ENCODE measurements at places on chromosomes 4 and X.
A peak's percentile ranks its signal among the peaks of the same experiment; 100 is the strongest.

- no peak for DNase-seq
Observed at GRCh38 chr4:87608229-87608628, at the start of gene DSPP. Gene DSPP, plus strand, starts transcription at chr4:87608529. Its CDS starts 2,380 bp downstream, at chr4:87610909.

DNA sequence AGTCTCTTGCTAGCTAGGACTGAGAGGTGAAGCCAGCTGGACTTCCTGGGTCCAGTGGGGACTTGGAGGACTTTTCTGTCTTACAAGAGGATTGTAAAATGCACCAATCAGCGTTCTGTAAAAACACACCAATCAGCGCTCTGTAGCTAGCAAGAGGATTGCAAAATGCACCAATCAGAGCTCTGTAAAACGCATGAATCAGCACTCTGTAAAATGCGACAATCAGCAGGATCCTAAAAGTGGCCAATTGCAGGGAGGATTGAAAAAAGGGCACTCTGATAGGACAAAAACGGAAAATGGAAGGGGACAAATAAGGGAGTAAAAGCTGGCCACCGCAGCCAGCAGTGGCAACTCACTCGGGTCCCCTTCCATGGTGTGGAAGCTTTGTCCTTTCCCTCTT lies 65.6 kb upstream of the DUSP21 start:
- no peak for DNase-seq

GRCh38 chr4:135724421-135724820 lies 1522.8 kb upstream of the PABPC4L start:
- DNase-seq: no peak

DNA sequence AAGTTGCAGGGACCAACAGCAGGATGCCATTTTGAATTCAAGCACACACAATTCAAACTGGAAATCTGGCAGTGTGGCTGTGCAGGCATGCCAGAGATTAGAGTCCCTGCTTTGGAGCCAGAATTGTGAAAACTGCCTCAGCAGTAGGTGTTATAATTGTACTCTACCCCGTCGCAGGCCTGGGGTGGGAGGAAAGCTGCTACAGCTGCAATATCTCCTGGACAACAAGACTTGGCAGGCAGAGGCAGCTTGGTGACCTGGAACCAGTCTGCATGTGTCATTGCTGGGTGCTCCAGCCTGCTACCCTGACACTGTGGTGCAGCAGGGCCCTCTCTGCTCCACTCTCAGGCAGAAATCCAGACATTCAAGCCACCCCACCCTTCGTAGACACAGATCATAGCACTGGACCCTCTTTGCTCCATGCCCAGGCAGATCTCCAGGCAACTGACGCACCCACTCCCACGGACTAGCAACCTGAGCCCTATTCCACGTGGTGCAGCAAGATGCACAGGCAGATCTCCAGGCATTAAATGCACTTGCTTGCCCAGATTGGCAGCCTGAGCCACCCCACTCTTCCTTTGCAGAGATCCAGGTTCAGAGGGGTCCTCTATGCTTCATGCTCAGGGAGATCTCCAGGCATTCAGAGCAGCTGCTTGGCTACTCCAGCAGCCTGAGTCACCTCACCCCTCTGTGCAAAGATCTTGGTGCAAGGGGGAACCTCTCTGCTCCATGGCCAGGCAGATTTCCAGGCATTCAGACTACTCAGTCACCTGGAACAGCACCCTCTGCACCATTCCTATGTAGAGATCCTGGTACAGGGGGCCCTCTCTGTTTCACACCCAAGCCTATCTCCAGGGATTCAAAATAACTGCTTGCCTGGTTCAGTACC lies 140.5 kb downstream of the LRBA start:
- no peak for DNase-seq

GRCh38 chr4:140865253-140866217 lies 109.3 kb upstream of the TBC1D9 start:
- DNase-seq: no peak

DNA sequence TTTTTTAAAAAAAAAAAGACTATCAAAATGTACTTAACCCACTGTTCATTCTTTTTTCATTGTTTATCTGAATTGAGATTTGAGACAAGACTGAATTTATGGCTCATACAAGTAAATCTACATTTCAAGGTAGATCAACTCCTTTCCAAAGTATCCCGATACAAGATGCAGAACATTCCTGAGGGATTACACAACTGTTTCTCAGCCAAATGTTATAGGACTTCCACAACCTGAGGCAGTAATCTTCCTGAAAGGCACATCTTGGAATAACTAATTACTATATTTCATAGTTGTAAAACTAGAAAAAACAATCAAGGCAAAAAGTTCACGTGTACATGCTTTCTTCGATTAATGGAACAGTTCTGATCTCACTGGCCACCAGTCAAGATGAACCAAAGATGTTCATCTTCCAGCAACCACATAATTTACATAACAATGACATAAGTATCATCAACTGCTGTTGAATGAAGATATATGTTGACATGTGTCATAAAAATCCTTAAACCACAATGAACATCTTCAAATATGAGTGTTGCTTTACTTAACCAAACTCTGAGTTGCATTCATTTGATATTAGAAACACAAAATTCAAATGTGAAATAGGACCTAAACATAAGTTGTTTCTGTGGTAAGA lies 225.2 kb upstream of the DKK2 start:
- no peak for DNase-seq

DNA sequence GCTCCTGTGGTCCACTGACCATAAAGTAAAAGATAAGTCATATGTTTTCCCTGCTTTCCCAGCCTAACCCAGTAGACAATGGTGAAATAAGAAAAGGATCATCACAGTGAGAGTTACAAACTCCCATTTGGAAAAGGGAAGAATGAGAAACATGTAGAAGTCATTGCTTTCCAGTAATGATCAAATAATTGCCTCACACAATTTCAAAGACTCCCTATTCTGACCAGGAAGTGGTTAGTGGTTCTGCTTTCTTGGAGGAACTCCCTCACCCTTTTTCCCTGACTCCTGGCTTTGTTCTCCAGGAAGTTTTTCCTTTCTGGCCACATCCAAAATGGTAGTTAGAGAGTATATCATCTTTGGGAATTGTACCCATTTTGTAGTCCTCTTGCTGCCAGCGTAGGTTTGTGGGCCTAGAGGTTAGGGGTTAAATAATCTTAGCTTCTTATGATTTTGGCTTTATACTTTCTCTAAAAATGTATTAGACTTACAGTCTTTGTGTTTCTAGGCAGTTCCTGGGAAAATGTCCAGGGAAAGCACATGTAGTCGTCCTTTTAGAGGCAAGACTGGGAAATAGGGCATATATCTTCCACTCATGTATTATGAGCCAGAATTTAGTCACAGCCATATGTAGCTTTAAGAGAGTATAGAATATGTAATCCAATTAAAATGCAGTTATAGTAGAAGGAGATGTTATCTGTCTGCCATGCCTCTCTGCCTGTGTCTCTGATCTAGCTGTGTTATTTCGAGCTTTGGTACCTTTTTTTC lies 10.5 kb downstream of the VAMP7 start:
- DNase-seq: no peak

DNA sequence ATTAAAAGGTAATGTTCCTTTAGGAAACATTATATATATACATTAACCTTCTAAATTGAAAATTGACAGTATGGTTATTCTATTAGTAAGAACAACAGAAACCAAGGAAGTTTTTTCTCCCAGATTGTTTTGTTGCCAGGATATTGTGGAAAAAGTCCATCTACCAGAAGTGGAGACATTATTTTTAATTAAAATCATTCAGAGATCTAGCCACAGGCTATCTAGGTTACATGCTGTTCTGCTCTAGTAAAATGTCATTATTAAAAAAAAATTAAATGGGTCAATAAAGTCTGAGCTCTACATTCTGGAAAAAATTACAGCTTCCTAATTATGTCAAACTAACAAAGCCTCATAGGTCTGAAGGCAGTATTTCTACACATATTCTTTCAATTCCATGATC lies 74.3 kb downstream of the NSG1 start:
- DNase-seq: no peak

- peak; percentile 4 for DNase-seq
Observed at GRCh38 chr4:85901500-85901899, 426.6 kb downstream of the ARHGAP24 start.

- DNase-seq: no peak
Observed at GRCh38 chrX:153571534-153571908, 27.4 kb downstream of the CCNQ start.
